ENCODE measurements at places on chromosomes 7 and 10.
A peak's percentile ranks its signal among the peaks of the same experiment; 100 is the strongest.

- DNase-seq = no peak
Measured at GRCh38 chr7:30389791-30390190, 88.8 kb downstream of the NOD1 start.

GRCh38 chr7:129258649-129259389 is 34.0 kb downstream of the AHCYL2 start:
- DNase-seq = peak; percentile 72

- no peak for DNase-seq
Measured at GRCh38 chr10:125137601-125138438, 22.5 kb downstream of the CTBP2 start.

GRCh38 chr10:124061030-124061429 is 32.4 kb downstream of the CHST15 start:
- no peak for DNase-seq

GRCh38 chr7:158391141-158391540 is 196.5 kb downstream of the PTPRN2 start:
- DNase-seq = no peak

DNA sequence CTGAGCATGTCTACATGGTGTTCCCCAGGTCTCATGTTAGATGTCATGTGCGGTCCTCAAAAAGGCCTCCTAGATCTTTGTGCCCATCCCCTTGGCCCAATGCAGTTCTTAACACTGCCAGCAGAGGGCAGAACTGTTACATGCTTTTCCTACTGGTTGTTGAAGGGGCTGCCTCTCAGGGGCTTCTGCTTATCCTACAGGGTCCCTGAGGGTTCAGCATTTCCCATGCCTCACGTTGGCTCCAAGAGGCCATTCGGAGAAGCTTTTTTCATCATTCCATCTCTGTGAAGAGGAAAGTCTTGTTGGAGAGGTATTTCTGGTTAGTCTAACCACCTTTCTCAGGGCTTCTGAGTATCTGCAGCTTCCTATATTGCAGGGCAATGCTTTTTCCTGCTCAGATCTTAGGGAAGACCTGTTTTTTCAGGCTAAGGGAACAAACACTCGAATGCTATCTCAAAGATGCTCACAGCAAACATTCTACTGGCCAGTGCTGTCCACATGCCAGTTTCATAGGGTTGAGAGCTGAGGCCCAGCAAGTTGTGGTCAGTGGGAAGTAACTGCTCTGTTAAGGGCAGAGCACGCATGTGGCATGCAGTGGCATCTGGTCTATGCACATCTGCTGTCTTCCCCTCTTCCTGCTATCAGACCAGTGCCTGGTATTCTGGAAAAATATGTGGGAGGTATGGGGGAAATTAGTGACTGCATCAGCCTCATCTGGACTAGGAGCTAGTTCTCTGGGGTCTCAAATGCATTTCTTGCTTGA is 31.5 kb downstream of the MBL2 start:
- peak; percentile 71 for DNase-seq

- no peak for DNase-seq
Measured at GRCh38 chr7:68147614-68148238, 1151.1 kb downstream of the TYW1 start.

GRCh38 chr10:79465341-79465740 is 19.9 kb upstream of the ZCCHC24 start:
- DNase-seq = no peak

GRCh38 chr10:114363745-114364454 is 40.4 kb downstream of the AFAP1L2 start:
- DNase-seq = no peak

DNA sequence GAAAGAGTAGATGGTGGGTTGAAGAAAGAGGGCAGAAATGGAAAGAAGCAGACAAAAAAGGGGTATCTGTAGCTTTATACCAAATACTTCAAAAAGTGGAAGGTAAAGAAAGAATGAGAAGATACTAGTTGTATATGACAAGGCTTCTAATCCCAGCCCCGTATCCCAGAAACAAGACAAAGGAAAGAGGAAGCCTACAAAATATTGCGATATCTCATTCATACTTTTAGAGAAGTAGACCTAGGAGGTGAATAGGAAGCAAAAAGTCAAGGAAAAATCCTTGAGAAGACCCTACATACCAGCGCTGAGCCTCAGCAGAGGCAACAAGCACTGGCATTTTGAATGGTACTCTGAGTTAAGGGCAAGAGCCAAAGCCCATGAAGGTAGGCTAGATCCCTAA is 26.6 kb downstream of the PHTF2 start:
- DNase-seq = no peak

DNA sequence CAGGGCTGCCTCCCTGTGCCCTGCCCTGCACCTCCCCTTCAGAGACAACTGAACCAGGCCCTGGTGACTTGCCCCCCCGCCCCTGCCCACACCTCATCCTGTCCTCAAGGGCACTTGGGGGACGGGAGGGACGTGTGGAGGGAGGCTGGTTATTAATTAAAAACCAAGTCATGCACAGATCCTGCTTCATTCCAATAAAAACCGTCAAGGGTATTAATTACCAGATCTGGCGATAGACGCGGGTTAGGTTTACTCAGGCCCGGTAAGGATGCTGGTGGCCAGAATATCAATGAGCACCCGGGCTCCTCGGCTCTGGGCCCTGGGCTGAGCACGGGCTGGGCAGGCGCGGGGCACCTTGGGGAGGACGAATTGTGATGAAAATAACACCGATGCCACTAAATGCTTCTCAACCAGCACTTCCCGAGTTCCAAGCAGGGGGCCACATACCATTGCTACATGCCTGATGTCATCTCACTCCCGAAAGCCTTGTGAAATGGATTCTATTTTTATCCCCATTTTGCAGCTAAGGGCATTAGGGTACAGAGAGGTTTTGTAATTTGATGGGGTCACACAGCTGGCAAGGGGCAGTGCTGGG is 24.5 kb upstream of the GTF2IRD1 start:
- no peak for DNase-seq

GRCh38 chr10:34223658-34224057 is 591.4 kb downstream of the PARD3 start:
- no peak for DNase-seq

DNA sequence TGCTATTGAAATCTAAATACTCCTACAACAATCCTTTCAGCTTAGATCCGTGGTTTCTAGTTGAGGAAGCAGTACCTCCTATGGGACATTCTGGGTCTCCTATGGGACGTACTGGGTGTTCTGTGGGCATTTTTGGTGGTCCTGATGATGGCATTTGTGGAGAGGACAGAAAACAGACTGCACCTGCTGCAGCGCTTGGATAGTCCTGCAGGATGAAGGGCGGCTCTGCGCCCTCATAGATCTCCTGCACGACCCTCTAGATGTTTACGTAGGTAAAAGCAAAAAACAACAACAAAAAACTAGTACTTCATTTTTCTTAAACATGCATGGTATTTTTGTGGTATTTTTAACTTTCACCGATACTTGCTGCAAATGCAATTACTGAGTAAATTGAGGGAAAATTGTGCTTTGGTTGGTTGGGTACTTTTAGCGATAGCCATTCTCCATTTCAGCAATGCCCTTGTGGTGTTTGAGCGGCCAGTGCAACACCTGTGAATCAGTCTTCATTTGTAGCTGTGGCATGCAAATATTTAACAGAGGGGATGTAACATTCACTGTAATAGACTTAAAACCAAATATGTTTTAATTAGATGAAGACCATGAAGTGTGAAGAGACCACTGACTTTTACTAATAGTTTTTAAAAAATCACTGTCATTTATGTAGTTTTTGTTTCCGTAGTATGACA is 461.2 kb downstream of the SDK1 start:
- DNase-seq = no peak

DNA sequence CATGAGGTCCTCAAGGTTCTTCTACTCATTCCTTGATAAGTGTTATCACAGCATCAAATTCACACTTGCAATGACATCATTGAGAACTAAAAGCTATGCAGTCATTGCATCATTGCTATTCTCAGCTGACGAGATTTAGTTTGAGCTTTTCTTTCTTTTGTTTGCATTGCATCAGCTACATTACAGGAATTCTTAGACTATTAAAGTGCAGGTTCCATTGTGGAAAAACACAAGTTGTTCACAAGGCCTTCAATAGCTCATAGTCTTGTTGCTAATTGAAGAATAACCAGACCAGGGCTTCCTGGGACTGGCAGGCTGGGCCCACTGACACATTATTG is 139.3 kb downstream of the CXCL12 start:
- no peak for DNase-seq

DNA sequence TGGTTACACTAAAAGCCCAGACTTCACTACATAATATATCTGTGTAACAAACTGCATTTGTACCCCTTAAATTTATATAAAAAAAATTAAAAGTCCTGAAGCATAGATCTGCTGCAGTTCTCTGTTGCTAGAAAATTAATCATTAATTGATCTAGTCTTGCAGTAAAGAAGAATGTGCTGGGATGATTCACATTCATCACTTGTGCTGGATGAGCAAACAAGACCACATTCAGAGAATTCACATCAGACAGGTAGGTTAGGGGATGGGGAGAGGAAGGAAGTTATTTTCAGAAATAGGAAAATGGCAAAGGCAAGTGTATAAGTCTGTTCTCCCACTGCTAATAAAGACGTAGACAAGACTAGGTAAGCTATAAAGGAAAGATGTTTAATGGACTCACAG is 1019.0 kb downstream of the KCNMA1 start:
- no peak for DNase-seq

- no peak for DNase-seq
Measured at GRCh38 chr7:97307521-97308108, 190.1 kb downstream of the SDHAF3 start.

DNA sequence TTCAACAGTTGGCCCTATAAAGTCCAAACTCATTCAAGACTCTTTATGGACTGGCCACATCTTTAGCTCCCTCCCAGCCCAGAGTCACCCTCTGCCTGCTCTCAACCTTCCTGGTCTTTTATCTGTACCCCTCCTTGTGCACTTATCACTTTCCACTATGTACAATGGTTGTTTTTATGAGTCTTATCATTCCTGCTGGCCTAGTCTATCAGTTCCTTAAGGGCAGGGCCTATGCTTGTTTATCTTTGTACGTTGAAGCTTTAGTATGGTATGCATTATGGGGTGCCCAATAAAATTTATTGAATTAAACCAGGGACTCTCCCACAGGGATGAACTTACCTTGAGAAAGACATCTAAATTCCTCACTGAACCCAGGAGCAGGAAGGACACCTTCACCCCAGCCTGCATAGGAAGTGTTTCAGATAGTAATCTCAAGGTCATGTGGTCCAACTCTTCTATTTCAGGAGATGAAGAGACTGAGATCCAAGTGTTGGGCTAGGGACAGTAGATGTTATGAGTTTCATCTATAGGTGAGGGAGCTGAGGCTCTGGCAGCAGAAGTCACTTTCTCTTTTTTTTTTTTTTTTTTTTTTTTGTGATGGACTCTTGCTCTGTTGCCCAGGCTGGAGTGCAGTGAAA is 13.3 kb upstream of the PDCD4 start:
- no peak for DNase-seq

DNA sequence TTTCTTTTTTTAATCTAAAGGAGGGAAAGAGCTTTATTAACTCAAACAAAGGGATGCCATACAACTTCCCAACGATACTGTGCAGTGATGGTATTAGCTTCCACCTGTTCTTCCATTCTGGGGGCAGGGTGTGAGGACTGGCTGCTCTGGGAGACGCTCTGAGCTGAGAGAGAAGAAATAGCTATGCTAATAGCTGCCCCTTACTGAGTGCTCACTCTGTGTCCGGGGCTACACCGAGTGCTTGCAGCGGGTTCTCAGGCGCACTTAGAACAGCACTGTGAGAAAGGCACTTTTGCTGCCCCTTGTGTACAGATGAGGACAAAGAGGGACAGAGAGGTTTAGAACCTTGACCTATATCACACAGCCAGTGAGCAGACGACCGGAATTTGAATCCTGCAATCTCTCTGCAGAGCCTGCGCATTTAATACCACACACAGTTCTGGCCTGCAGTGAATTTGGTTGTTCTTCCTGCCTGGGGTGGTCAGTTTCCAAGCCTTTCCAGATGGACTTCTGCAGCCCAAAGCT is 142.2 kb downstream of the PLPP4 start:
- DNase-seq = no peak

DNA sequence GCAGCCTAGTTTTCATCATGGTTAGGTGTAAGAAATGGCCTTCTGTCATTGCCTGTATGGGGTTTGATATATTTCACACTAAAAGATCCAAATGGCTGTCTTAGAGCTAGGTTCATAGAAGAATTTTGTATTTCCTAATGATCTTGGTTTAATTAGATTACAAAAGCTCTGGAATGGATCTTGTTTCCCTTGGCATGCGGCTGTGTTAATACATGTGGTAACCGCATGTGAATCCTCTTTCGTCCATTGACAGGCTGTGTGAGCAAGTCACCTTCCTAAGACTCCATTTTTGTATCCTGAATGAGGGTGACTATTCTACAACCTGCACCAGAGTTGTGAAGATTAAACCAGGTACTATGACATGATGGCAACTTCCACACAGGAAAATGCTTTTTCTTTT is 12.4 kb upstream of the FZD1 start:
- DNase-seq = no peak

GRCh38 chr10:119651514-119652360 is 557 bp downstream of the BAG3 start:
- DNase-seq = peak; percentile 18

DNA sequence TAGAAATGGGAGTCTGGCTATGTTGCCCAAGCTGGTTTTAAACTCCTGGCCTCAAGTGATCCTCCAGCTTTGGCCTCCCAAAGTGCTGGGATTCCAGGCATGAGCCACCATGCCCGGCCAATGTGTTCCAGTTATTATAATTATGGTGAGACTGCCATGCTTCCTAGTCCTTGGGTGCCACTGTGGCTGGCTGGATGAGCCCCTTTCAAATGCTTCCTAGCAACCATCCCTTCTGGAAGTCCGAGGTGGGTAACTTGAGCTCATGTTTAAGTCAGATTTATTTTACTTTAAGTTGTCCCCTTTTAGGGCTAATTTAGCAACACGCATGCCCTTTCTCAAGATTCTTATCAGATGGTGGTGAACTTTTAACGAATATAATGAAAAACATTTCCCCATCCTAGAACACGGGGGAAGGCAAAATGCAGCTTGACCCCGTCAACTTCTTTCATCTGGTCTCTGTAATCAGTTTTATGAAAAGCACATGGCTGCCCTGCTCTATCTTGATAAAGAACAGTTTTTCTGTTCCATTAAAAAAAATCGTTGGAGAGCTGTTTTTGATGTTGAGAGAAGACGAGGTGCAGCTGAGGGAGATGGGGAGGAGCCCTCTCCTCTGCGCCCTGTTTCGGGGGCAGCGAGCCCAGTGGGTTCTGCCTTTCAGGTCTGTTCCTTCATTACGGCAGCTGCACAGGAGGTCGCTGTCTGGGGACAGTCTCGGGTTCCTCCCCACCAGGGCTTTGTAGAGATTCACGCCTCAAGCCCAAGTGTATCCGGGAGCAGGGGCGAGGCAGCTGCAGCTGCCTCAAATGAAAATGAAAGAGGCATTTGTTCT is 61.0 kb upstream of the MKI67 start:
- no peak for DNase-seq

DNA sequence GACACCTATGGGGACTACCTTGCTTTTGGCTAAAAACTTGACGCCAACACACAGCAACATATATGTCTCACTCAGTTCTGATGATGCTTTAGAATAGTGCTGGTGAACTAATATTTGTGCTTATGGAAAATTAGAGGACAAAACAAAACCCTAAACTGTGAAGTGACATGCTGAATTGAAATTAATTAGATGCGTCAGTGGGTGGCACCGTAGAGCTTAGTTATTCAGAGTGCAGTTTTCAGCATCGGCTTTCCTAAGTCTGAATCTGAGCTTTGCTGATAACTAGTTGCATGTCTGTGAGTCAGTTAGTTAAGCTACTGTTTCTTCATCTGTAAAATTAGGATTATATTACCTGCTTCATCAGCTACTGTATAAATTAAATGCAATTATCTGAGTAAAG is 245.0 kb upstream of the SORCS1 start:
- peak; percentile 35 for DNase-seq
